ENCODE measurements at places on chromosomes 5 and 9.

- DNase-seq: no peak
Measured at GRCh38 chr5:123882319-123882964, 370.5 kb downstream of the CSNK1G3 start.

DNA sequence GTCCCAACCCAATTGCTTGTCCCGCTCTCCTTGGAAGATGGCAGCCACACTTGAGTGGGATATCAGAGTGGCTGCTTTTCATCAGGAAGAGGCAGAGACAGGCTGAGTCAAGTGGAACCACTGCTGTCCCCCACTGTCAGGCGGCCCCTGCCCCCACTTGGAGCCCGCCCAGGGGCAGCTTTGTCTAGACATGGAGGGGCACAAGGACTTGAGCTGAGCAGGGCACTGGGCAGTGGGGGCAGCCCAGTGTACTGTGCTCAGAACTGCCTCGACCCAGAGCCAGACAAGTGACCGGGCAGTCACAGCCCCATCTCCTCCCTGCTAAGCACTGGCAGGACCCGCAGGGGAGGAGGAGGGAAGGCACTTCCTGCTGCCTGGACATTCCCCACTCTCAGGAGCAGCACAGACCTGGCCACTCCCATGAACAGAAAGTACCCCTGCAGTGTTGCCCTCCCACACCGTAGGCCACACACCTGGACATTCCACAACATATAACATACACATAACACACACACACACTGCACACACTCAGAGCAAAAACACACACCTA lies 91.0 kb downstream of the MRPL36 start:
- DNase-seq: no peak

DNA sequence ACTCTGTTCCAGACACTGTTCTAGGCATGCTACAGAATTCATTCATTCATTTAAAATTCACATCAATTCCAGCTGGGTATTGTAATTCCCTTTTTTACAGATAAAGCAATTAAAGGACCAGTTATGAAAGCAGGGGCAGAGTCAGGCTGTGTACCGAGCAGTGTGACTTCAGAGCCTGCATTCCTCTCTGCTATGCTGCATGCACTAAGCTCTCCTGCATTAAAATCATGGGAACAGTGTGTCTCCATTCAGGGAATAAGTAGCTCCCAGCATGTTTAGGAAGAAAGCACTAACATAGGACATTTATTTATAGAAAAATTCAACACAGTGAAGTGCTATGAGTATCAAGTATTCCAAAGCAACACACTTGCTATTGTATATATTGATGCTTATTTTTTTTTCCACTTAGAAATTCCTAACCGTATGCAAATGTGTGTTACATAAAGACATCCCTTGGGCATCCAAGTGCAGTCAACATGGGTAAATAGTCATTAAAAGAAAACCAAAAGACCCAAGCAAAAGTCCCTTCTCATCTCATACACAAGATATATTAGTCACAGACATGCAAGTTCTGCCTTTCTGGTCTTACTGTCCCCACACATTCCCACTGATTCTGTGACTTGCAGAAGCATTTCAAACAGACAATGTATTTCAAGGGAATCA lies 173.7 kb downstream of the GABRB2 start:
- no peak for DNase-seq

- DNase-seq: no peak
Measured at GRCh38 chr5:93039888-93040287, 541.1 kb downstream of the NR2F1-AS1 start.

GRCh38 chr5:35177783-35178182 lies 52.5 kb downstream of the PRLR start:
- no peak for DNase-seq

DNA sequence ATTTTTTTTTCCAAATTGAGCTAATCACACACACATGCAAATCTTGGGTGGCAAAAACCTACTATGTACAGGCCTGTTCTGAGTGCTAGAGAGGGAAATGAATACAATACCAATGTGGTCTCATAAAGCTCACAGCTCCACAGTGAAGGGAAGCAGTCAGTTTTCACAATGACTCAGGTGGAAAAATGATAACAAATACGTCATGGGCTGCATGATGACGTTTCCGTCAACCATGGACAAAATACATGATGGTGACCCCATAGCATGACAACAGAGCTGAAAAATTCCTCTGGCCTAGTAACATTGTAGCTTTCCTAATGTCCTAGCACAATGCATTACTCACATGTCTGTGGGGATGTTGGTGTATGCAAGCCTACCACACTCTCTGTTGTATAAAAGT lies 252.5 kb downstream of the TRIM32 start:
- DNase-seq: peak; percentile 6

- DNase-seq: no peak
Measured at GRCh38 chr9:20419533-20419932, 202.8 kb downstream of the MLLT3 start.

GRCh38 chr9:103078581-103078980 lies 83.4 kb downstream of the CYLC2 start:
- DNase-seq: no peak

GRCh38 chr5:4520559-4520958 lies 619.6 kb upstream of the ADAMTS16 start:
- DNase-seq: no peak

GRCh38 chr5:1536871-1537602 lies 13.3 kb upstream of the LPCAT1 start:
- no peak for DNase-seq

DNA sequence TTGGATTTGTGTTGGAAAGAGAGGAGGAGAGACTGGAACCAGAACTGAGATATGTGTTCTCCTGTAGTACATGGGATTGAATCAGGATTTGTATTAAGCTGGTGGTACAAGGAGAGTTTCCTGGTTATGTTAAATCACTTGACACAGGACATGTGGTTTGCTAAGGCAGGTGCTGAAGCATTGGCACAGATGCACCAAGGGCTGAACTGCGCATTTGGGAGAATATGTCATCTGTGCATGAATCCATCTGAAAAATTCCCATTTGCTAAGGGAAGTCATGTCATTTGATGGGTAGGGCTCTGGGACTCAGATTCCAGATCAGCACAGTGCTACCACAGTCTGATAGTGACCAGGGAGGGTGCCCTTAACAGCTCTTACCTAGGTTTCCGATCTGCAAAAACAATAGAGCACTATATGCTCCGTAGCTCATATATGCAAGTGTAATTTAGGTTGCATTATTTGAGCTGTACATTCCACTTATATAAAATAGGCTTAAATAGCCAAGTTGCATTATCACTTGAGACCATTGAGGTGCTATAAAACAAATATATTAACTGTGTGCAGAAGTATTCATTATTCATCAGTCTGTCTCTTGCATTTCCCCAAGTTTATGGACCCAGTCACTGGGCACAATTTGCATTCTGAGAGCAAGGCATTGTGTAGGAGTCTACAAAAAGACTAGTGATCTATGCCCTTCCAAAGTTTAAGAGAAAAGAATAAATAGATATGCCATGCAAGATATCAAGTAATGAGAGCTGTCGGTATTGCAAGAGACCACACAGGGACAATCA lies 55.2 kb downstream of the ADAMTS16 start:
- no peak for DNase-seq

DNA sequence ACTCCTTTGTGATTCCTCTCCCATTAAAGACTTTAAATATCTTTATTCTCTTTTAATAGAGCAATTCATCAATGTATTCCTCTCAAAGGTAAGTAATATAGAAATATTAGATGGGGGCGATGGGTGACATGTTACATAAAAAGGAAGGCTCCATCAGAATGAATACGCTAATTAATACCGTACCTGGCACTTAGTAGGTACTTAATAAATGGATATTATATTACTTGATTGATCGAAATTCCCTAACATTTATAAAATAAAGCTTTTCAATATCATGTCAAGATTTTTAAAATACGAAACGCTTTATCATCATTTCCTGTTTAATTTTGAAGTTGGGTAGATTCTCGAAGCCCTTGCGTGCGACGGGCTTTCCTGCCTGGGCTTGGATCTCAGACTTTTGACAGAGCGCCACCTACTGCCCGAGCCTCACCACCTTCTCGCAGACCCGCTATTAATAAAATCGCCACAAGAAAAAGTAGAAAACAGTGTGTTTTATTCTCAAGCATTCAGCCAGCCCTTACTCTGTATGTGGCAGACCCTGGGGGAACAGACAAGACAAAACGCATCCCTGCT lies 99.4 kb downstream of the C5orf15 start:
- DNase-seq: peak; percentile 88

- no peak for DNase-seq
Measured at GRCh38 chr9:89742660-89743059, 137.8 kb downstream of the GADD45G start.

- DNase-seq: no peak
Measured at GRCh38 chr9:133842174-133842573, 104.0 kb upstream of the SARDH start.

- DNase-seq: no peak
Measured at GRCh38 chr5:73591698-73592501, 26.4 kb downstream of the UTP15 start.

- no peak for DNase-seq
Measured at GRCh38 chr9:28365020-28365640, 791.8 kb upstream of the C9orf72 start.

- DNase-seq: peak; percentile 93
Measured at GRCh38 chr9:134381671-134382516, 55.6 kb downstream of the RXRA start.

GRCh38 chr5:169954786-169955185 lies 25.5 kb downstream of the INSYN2B start:
- no peak for DNase-seq

GRCh38 chr5:147727200-147727599 lies 55.3 kb downstream of the JAKMIP2 start:
- DNase-seq: no peak

DNA sequence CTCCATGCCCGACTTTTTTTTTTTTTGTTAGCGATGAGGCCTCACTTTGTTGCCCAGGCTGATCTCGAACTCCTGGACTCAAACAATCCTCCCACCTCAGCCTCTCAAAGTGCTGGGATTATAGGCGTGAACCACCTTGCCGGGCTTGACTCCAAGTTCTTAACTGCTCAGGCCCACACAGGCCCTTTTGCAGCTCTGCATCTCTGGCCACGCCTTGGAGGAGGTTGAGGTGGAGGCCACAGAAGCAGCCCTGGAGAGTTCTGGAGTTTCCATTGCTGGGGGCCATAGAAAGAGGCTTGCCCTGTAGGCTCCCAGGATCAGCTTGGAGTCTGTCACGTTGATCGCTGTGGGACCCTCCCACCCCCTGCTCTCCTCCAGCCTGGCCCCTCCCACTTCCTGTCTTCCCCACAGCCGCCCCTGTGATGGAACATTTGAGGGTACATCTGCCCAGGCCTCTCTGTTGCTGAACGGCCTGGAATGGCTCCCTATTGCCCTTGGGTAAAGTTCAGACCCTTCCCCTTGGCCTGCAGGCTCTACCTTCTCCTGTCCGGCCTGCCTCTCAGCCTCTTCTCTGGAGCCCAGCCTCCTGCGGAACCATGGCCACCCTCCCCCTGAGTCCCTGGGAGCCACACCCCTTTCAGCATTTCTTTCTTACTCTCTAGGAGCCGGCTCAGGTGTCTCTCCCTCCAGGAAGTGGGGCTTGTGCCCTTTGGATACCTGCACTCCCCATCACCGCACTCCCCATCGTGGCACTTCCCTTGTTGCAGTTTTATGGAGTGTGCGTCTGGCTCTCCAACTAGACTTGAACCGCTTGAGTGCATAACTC lies 30.4 kb upstream of the IER5L start:
- DNase-seq: no peak

DNA sequence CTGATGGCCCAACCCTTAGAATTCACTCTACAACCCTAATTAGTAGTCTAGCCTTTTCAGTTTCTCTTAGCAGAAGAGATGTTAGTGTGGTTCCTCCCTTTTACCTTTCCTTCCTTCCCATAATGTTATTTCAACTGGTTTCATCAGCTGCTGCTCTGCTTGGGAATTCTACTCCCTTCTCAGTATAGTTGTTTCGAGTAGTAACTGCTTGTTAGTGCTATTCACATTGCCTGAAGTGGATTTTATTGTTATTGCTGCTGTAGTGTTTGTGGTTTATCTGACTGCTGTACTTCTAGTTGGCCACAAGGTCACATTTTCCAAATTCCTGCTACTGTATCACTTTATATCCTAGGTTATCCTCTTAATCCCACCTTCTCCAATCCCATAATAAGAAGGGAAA lies 29.7 kb downstream of the SMIM15 start:
- no peak for DNase-seq

DNA sequence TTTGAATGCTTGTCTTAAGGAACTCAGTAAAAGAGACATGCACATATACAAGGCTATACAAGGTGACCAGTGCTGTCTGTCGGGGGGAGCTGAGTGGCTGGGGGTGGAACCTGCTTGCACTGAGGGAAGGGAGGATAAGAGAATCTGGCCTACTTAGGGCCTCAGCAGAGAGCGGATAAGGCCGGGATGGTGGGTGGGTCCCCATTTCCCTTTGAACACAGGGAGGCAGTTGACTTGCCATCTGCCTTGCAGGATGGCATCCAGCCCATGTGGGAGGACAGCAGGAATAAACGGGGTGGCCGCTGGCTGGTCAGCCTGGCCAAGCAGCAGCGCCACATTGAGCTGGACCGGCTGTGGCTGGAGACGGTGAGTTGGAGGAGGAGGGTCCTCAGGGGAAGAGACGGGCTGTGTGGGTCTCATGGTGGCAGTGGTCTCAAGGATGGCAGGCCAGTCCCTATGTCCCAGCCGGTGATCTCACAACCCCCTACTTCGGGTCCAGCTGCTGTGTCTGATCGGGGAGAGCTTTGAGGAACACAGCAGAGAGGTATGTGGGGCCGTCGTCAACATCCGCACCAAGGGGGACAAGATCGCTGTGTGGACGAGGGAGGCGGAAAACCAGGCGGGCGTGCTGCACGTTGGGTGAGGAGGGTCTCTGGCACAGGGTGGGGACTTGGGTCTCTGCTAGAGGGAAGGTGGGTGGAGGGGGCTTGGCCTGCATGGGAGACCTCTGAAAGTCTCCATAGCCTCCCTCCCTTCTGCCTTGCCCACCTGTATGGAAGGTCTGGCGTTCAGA lies 2.2 kb upstream of the TSPAN17 start:
- DNase-seq: no peak

- DNase-seq: no peak
Measured at GRCh38 chr5:173734716-173735115, 118.3 kb upstream of the BOD1 start.

DNA sequence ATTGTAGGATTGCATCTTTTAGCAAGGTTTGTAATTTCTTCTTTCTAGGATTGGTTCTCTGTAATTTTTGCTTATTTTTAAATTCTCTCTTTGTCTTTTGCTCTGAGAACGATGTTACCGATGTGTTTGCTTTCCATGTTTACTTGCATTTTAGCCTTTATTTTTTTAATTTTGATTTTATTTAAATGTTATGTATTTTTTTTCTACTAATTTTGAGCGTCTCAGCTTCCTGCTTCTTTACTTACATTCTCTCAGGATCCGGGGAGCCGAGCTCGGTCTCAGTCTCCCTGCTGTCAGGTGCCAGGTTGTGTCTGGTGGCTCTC lies 20.9 kb downstream of the ANXA2R start:
- no peak for DNase-seq

- no peak for DNase-seq
Measured at GRCh38 chr9:111740739-111741138, 54.0 kb downstream of the SHOC1 start.

GRCh38 chr5:151092762-151093161 lies 11.9 kb upstream of the TNIP1 start:
- DNase-seq: peak; percentile 78
